ENCODE measurements at places on chromosomes 6 and 20.
A peak's percentile ranks its signal among the peaks of the same experiment; 100 is the strongest.

DNA sequence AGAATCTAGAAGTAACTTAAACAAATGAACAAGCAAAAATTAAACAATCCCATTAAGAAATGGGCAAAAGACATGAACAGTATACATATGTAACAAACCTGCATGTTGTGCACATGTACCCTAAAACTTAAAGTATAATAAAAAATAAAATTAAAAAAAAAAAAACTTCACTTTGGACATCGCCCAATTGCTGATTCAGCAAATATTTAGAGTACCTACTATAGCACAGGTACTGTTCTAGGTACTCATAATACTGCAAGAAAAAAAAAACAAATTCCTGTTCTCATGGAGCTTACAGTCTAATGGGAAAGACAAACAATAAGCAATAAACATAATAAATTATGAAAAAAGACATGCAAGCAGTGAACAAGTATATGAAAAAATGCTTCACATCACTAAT is 501.5 kb upstream of the HS3ST5 start:
- no peak for DNase-seq

DNA sequence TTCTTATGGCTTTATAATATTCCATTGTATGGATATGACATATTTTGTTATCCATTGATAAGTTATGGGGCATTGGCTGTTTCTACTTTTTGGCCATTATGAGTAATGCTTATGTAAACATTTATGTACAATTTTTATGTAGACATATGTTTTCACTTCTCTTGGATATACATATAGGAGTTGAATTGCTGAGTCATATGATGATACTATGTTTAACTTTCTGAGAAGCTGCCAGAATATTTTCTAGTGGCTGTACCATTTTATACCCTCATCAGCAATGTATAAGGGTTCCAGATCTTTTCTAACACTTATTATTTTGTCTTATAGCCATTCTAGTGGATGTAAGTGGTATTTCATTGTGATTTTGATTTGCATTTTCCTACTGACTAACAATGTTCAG is 23.1 kb downstream of the OTOR start:
- no peak for DNase-seq

DNA sequence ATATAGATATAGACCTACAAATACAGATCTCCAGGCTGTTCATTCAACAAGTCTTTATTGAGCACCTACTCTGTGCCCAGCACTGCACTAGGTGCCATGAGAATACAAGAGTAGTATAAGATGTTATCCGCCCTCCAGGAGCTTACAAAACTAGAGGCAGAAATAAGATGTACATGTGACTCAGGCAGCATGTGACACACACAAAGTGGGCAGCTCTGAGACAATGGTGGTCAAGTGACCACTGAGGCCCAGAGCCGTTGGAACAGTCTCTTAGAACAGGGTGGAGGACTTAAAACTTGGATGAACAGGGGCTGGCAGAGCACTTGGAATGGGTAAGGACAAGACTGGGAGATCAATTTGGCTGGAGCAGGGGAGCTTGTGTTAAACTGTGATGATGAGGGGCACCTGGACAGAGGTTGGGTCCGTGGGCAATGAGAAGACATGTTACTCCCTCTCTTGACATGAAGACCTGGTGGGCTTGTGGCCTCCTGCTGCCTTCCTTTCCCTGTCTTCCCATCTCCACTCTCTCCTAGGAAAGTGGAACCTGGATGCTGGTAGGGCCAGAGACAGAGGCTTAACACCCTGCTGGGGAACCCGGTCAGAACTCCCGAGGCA is 21.2 kb downstream of the TRIM15 start:
- no peak for DNase-seq

DNA sequence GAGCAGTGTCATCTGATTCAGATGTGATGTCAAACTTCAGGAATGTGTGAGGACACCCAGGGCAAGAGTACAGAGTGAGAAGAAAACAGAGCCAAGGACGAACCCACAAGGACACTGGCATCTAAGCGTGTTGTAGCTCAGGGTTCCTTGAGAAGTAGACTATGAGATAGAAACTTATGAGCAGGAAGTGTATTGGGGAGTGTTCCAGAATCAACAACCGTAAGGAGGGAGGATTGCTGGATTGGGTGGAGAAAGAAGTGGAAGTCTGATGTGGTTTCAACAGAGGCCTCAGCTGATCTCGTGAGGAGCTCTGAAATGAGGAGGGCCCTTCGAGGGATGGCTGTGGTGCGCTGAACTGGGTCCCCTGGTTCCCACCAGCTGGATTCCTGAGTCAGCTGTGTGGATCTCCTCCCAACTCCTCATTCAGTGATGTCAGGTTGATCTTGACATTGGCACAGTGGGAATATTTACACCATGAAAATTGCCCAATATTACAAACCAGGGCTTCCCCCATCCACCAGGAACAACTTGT is 25.7 kb upstream of the IGF2R start:
- no peak for DNase-seq

GRCh38 chr6:70717038-70717801 is 49.5 kb downstream of the SMAP1 start:
- DNase-seq, result peak; percentile 41

GRCh38 chr20:50520222-50520880 is 10.2 kb downstream of the PTPN1 start:
- DNase-seq, result no peak

GRCh38 chr6:156776470-156776839 is 723 bp upstream of the ARID1B start:
- peak; percentile 61 for DNase-seq

- no peak for DNase-seq
Observed at GRCh38 chr6:37851997-37852524, 32.5 kb downstream of the ZFAND3 start.

DNA sequence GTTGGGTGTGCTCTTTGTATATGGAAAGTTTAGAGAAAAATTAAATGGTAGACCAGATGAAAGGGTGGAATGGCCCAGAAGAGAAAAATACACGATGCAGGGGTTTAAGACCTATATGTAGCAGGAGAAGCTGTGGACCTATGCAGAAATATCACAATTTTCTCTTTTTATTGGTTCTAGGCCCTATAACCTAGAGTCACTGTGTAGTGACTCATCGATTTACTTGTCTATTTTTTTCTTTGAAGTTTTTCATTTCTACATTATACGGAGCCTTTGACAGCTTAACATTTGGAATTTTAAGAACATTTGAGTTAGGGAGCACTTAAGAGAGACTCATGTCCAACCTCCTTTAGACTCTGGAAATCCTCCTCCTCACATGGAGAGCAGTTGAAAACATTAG is 28.3 kb upstream of the ADGRF1 start:
- DNase-seq, result no peak

- no peak for DNase-seq
Observed at GRCh38 chr6:136772685-136773472, 19.4 kb downstream of the MAP3K5 start.

- DNase-seq, result no peak
Observed at GRCh38 chr6:17193106-17193775, 87.9 kb upstream of the RBM24 start.

DNA sequence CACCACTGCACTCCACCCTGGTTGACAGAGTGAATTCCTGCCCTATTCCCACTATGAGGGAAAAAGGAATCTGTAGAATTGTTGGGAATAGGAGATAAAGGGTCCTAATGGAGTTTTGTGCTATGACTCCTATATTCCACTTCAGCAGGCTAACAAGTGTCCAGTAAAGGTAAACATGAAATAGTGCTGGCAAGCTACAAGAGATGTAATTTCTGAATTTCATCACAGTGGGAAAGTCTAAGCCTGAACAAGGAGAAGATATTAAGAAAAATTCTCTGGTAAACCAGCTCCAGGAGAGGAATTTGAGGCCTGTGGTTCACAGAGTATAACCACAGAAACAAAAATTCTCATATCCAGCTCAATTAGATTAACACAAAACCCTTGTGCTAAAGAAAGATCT is 10.3 kb upstream of the C6orf58 start:
- no peak for DNase-seq

GRCh38 chr6:43708860-43709653 is 21.5 kb upstream of the MRPS18A start:
- DNase-seq, result no peak

- no peak for DNase-seq
Observed at GRCh38 chr6:90294008-90294511, 2.6 kb downstream of the BACH2 start.

GRCh38 chr6:3725145-3726047 is 26.1 kb downstream of the PXDC1 start:
- no peak for DNase-seq

- no peak for DNase-seq
Observed at GRCh38 chr20:57065646-57066045, 200.8 kb downstream of the BMP7 start.
